Neural progenitor cell (in vitro differentiated cells): ENCODE measurements at places on chromosomes 1 and 21. TPM values are rescaled to one million over a fixed set of nuclear protein-coding genes. Genes with fewer than 3 reads are reported as not detected.

CFAP107 gene
- total RNA-seq = not detected in 2 replicates

SLC44A3 gene
- total RNA-seq = 0.25 and 1.7 TPM in 2 replicates

KCND3 gene
- 0.06 and 0.09 TPM in 2 replicates for total RNA-seq

PPIAL4G gene
- total RNA-seq = 0.03 and 0.09 TPM in 2 replicates

MPZ gene
- total RNA-seq = 1.1 and 2.0 TPM in 2 replicates
